Right renal pelvis (tissue), 4 donors: ENCODE measurements at places on chromosomes 4 and X.

DNA sequence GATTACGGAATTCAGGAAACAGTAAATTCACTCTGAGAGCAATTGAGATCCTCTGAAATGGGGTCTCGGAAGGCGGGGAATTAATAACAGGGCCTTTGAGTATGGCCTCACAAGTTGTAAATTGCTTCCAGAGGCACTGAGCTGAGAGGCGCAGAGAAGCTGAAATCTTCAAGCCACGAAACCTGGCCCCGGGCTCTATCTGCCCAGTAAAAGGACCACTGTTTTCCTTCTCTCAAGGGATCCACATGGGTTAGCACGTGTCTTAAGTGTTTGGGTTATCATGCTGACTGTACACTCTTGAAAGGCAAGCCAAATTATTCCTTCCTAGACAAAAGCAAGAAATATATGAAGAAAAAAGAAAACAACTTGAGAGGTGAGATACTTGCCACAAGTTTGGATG is 1012.9 kb upstream of the FTHL17 start:
- no peak for DNase-seq

DNA sequence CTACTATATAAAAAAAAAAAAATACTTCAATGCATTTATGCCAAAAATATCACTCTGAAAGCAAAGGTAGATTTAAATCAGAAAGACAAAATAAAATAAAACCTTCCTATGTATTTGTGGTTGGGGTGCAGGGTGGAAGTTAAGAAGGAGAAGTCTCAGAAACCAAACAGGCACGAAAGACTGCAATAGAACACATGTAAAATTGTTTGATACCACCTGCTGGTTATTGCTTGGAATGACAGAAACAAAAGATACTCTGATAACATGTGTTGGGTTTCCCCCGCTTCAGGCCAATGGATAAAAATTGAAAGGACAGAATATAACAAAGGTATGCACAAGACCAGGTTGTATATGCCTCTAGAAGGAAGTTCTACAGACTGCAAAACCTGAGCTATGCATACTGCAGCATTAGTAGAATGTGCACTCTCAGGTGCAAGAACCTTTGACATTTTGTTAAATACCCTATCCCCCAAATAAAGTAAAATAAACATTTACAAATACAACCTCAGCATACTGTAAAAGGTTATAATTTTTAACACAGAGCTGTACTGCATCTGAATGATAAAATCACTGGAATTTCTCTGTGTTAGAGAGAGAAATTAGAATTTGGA is 118.8 kb downstream of the GABRA2 start:
- DNase-seq = peak; percentile 3

GRCh38 chr4:36394352-36394903 is 113.0 kb downstream of the DTHD1 start:
- no peak for DNase-seq

GRCh38 chrX:17632942-17633341 is 104.4 kb upstream of the SCML1 start:
- no peak for DNase-seq
